ENCODE measurements at places on chromosomes 12 and 14.

DNA sequence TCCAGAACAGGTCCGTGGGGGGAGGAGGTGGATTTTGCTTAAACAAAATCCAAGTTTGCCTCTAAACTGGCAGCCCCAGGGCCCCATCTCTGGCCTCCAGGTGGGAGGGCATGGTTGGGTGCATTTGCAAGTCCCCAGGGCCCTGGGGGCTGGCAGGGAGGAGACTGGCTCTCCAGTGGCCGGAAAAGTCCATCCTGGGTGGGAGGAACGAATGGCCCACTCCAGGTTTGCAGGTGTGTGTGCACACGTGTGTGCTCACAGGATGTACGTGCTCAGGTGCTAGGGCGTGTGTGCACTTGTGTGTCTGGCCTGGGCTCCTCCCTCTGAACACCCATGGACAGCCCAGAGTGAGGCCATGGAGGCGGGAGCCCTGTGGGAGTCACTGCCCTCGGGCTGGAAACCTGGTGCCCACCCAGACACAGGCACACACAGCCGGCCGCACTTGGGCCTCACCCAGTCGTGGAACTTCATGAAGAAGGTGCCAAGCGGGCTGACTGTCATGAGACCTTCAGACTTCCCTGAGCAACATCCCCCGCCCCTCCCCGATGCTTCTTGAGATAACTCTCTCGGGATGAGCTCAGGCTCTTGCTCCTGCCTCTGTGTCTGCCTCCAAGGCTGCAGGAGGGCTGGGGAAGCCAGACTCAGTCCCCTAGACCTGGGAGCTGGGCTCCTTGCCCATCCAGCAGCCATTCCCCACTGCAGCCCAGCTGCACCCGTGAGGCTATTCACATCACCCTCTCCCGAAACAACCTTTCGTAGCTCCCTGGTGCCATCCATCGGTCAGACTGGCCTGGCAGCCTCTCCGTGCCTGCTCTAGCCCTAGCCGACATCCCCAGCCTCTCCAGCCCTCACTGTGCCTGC lies 9.4 kb downstream of the AHNAK2 start:
- DNase-seq, result no peak

- no peak for DNase-seq
These were observed 2.6 kb downstream of the C12orf43 start for GRCh38 chr12:121013715-121014114.

GRCh38 chr14:22122829-22123560 lies 449.4 kb upstream of the OR4E1 start:
- no peak for DNase-seq

DNA sequence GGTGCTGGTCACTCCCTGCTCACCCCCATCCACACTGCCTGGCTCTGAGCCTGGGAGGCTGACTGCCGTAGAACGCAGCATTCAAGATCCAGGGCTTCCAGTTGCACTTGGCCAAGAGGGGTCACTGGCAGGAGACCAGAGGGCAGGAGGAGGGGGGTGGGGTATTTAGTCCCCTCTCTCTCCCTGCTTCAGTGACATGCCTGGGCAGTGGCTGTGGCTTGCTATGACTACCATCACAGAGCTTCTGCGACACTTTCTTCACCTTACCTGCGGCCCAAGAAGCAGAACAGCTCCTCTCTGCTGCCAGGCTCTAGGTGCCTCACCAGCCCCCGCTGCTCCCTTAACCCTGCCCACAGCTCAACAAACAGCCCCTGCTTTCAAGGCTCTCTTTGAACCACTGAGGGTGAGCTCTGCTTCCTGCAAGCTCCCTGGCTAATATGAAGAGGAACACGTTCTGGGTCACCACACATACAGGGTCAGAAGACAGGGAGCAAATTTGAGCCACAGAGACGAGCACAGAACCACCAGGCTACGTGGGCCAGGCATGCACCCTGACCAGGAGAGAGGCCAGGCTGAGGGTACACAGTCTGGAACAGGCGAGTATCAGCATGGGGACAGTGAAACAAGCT lies 55.7 kb downstream of the ITPK1 start:
- no peak for DNase-seq

DNA sequence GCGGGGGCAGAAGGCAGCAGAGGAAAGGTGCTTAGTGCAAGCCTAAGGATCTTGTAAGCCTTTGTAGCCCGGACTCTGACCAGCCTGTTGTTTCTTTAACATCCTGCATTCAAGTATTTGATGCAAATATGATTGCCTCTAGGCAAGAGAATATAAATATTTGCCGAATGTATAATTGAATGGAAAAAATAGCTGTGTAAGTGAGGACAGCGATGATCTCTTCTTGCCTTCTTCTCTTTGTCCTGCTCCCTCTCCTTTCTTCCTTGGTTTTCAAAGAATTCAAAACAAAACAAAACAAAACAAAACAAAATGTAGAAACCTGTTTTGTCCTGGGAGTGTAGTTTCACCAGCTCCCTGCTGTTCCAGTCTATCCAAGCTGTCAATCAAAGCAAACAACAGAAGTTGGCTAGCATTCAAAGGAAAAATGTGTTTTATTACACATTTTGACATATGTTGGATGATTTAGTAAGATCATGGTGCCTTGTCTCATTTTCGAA lies 74.9 kb upstream of the CPM start:
- peak; percentile 10 for DNase-seq

DNA sequence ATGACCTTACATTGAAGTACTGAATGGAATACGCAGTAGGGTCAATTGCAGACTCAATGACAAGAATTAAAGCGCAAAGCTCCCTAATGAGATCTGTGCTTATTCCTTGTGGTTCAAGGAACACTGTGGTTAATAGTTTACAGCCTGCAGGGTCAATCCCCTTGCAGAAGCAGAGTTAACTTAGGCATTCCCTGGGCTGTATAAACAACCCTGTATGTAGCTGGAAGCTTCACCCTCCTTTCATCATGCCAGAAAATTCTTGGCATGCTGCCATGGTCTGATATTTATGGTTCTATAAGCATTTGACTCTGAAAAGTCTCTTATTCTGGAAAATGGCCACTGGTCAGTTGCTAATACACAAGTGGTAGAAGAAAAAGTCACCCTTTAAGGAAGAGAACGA lies 227.7 kb downstream of the NOVA1 start:
- peak; percentile 22 for DNase-seq

- DNase-seq, result no peak
These were observed 8.6 kb downstream of the TUNAR start for GRCh38 chr14:95885278-95885677.

DNA sequence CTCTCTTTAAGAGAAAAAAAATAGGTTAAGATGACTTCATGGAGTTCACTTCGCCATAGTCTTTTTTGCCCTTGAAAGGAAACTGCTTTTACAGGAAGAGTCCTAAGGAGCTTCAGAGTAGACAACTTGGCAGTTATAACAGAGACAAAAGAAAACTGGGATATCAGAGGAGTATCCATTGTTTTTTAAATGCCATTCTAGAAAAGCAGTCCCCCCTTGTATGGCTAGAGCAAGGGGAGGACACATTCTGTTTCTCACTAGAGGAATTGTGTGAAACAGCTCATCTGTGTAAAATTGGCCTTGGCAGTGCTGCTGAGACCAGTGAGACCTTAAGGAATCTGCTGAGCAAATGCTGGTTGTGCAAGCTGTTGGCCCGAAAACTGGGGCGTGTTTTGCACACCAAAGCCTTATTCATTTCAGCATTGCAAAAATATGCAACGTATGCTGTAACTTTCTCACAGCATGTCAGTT lies 128.0 kb downstream of the GPR135 start:
- peak; percentile 46 for DNase-seq

DNA sequence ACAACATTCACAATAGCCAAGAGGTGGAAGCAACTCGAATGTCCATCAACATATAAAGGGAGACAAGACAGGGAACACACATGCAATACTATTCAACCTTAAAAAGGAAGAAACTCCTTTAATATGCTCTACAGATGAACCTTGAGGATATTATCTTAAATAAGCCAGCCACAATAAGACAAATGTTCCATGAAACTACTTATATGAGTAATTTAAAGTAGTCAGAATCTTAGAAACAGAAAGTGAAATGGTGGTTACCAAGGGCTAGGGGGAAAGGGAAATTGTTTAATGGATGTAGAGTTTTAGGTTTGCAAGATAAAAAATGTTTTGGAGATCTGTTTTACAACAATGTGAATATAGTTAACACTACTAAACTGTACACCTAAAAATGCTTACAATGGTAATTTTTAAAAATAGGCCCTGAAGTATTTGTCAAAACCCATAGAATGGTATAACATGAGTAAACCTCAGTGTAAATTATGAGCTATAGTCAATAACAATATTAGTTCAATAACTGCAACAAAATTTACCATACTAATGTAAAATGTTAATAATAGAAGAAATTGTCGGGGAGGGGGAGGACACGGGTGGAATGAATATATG lies 71.1 kb downstream of the EGLN3 start:
- DNase-seq, result no peak

DNA sequence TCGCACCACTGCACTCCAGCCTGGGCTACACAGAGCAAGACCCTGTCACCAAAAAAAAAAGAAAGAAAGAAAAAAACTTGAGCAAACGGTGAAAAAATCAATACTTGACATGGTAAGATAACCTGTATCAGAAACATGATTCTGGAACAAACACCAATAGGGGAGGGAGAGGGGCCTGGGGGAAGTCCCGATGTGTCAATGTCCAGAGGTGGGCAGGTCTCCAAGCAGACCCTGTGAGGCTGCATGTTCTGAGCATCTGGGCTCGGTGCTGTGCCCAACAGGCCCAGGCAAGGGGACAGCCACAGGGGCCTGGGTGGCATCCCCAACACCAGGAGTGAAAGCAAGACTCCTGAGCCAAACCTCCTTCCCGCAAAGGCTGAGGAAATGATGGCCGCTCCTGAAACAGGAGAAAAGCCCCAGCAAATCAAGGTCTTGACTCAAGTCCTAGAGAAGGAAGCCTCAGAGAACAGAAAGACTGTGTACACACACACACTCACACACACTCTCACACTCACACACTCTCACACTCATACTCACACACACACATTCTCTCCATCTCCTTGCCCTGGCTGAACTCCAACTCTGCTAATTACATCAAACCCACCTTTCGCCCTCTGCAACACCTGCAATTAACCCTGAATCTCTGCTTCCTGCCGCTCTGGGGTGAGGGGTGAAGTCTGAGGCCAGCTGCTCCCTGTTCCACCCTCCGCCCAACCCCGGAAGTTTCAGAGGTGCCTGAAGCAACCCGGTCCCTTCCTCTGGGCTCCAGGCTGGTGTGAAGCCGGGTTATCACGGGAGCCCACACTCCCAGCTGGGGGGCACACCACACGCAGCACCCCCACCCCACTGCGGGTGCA lies 20.4 kb downstream of the CCDC88C start:
- no peak for DNase-seq

Measured in astrocyte of the spinal cord (primary cell).